ENCODE measurements at places on chromosomes 12 and 14.
A peak's percentile ranks its signal among the peaks of the same experiment; 100 is the strongest.

DNA sequence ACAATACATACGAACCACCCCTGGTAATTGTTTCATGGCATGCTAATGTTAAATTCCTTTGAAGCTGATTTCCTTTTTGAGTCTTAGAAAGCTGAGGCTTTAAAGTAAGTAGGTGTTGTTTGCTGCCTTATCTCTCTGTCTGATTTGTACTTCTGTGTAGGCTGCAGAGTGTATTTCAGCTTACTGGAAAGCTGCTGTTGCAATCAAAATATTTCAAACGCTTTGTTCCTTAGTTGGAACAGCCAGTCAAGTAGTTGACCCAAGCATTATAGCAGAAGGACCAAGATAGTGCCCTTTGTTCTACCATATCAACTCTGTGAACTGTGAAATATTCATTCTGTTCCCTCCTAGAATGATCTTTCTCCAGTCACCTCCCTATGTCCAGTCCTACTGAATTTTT lies 3.1 kb downstream of the PKP2 start:
- DNase-seq, result peak; percentile 35

DNA sequence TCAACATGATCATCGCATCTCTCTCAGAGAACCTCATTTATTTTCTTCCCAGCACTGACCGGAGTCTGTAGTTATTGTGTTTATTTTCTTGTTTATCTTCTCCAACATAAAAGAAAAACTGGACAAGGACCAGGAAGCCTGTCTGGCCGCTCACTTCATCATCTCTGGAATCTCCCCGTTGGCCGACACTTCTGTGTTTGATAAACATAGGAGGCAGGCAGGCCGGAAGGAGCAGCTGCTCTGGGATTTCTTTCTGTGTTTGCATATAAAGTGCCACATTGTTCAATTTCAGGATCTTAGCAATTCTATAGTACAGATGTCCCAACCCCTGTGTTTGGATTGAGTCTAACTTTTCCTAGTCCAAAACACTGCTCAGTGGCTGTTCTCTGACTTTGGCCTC lies 53.3 kb downstream of the ACACB start:
- no peak for DNase-seq

- no peak for DNase-seq
Observed at GRCh38 chr12:43711348-43711747, 47.2 kb downstream of the PUS7L start.

DNA sequence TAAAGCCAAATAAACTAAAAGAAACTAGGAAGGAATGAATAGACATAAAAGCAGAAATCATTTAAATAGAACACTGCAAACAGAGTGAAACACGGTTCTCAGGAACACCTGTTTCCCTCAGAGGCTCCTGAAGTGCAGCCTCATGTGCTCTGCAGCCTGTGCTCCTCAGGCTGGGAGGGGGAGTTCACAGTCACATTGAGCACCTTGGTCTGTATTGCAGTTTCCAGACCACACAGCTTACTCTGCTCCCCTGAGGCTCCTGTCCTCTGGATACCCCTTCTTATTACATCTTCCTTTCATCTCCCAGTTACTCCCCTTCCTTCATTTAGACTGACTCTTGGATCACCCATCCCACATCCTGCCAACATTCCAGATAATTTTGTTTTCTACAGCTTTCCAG lies 49.7 kb upstream of the DCD start:
- DNase-seq, result no peak

DNA sequence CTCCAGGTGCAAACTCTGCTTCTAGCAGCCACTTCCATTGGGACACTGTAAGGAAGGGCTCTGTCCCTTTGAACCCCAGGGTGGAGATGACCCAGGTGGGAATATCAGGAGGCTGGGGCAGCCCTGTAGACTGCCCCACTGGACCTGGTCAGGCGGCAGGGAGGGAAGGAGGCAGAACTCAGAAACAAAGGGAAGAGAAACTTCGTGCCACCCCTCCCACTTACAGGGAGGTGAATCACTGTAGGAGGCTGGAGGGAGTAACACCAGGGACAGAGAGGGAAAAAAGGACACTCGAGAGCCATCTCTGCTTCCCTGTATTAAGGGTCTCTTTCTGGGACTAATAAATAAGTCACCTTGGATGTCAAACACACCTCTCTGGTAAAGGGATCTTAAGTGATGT lies 37.4 kb downstream of the ISCA2 start:
- DNase-seq, result peak; percentile 50

DNA sequence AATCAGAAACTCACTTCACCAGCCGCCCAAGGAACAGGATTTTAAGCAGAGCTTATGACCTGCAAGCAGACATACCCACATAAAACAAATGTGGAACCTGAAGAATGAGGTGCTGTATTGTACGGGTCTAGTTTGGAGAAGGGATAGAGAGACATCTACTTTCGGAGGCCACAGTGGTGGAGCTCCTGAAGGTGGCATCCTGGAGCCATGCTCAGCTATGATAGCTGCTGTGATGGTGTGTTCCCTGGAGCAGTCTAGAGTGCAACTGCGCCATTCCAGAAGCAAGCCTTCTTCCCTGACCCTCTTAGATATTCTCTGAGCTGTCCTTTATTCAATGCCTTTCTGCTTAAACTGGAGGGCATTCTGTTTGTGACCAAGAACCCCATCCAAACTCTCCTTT lies 402.6 kb downstream of the FUT8 start:
- DNase-seq, result no peak

GRCh38 chr12:45547132-45547531 lies 182.4 kb upstream of the ARID2 start:
- no peak for DNase-seq

DNA sequence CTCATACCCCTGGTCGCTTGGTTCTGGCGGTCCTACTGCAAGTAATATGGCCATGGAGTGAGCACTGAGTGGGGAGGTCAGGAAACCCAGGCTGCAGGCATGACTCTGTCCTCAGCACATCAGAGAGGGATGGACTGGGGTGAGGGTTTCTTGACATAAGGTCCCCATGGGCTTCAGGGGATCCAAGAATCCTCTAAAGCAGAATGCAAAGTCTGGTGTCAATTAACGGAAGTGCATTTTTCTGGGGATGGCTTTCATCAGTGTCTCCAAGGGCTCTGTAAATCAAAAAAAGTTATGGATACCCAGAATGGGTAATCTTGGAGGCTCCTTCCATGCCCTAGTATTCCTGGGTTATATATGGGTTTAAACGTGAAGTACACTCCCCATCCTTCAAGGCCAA lies 3.7 kb downstream of the FIGNL2 start:
- DNase-seq, result no peak

GRCh38 chr12:70177631-70178030 lies 65.6 kb upstream of the CNOT2 start:
- DNase-seq, result no peak

GRCh38 chr12:53613821-53614220 lies 12.4 kb downstream of the ATF7 start:
- no peak for DNase-seq

DNA sequence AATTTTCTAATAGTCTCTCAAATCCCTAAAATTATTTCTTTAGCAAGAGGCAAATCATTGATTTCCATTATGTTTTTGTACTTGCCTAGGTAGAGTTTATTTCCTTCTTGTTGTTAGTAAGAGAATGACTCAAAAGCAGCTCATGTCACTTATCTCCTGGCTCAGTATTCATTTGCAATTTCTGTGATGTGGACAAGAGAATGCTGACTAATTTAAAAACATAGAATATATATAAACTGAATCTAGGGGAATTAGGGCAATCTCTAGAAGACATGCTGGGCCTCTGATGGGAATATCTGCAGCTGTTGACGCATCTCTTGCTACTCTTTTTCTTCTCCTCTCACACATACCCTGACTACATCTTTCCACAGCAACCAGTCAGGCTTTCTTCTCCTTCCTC lies 130.8 kb upstream of the PRKD1 start:
- DNase-seq, result no peak

GRCh38 chr12:24997970-24998582 lies 49.2 kb upstream of the BCAT1 start:
- DNase-seq, result peak; percentile 22

DNA sequence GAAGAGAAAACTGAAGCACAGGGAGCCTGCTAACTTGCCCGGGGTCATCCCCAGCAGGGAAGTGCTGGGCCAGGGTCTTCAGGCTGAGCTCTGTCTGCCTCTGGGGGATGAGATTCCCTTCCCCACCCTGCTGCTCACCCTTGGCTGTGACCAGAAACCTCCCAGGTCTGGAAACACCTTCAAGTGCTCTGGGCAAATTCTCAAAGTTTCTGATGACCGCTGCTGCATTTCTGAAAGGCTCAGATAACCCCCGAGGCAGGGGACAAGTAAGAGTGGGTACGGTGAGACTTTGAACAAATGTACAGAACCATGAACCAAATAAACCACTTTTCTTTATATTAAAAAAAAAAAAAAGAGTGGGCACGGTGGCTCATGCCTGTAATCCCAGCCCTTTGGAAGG lies 41.3 kb downstream of the LTBP2 start:
- DNase-seq, result no peak

DNA sequence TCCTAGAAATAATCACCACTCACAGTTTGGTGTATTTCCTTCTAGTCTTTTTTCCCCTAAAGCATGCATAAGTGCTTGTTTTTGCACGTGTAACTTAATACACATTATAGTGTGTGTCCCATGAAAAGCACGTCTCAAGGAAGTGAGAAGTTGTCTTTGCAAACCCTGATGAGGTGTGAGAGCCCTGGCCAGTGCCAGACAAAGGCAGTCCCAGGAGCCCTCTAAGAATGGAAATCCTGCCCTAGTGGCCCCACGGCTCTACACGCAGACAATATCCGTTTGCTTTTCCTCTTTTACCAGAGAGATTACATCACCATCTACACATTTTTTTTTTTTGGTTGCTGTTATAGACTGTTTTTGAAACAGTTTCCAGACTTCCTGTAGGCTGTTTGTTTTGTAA lies 85.5 kb upstream of the FZD10 start:
- no peak for DNase-seq

- no peak for DNase-seq
Observed at GRCh38 chr12:39443929-39444209, 949 bp upstream of the KIF21A start.

DNA sequence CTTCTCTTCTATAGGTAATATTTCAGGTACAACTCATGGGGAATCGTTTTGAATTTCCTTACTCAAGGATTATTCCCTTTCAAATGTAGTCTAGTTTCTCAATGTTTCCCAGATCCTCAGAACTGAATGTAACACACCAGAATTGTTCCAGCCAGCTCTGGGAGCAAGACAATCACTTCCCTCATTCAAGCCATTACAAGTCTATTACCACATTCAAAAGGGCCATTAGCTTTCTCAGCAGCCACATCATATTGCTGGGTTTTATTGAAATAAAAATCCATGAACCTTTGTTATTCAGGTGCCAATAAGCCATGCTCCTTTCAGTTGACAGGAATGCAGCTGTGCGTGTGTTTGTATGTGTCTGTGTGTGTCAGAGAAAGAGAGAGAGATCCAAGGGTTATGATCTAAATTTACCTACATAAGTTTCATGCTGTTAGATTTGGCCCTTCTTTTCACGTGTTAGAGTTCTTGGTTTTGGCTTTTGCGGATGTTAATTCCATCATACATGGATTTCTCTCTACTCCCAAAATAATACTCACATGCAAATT lies 357.7 kb downstream of the BCAT1 start:
- DNase-seq, result no peak

- DNase-seq, result no peak
Observed at GRCh38 chr14:24881116-24881893, 168.6 kb downstream of the STXBP6 start.

DNA sequence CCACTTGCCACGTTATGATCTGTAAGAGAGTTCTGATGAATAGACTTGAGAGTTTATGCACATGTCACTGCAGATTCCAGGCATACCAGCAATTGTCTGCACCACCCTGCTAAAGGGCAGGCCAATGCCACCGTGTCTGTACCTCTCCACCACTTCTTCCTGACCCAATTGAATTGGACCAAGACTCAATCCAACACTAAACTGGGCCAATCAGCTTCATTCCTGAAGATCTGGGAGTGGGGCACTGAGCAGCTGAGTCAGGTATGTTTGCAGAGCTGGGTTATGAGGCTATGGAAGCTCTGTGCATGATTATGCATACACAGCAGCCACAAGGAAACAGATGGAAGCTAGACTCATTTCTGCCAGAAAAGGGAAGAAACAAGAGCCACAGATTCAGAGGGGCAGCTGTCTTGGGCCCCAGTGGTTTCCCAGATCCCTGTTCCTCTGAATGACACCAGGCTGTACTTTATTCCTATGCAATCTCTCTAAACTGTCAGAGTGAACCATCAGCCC lies 28.0 kb downstream of the DAO start:
- peak; percentile 80 for DNase-seq

DNA sequence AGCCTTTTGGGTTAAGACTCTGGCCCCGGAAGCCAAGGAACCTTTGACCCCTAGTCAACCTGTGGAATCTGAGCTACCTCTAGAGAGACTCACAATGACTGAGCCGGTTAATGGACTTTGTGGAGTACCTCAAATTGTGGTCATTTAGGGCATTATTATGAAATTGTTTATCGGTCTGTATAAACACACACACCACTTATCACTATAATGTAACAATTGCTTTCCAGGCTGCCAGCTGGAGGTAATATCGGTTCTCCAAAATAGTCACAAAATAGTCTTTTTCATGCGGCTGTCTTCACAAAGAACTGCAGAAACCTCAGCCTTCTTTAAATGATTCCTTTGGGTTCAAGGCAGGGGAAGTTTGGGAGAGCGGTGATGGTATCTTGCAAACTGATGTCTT lies 144.2 kb downstream of the DACT1 start:
- no peak for DNase-seq

GRCh38 chr12:120711411-120711810 lies 1.2 kb downstream of the UNC119B start:
- no peak for DNase-seq

DNA sequence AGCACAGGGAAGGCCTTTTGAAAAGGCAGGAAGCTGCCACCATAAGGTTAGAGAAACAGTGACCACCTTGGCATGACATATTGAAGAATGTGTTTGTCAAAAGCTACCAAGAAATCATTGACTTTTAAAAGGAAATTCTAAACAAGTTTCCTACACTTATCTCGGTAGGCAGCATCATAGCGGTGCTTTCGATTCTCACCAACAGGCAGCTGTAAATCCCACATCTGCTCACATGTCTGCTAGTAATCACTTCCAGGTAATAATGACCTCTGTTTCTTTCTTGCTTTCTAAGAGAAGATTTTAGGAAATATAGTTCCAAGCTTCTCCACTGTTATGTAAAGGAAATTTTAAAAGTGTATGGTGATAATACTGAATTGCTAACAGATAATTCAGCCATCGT lies 821.1 kb upstream of the FOXG1 start:
- no peak for DNase-seq

DNA sequence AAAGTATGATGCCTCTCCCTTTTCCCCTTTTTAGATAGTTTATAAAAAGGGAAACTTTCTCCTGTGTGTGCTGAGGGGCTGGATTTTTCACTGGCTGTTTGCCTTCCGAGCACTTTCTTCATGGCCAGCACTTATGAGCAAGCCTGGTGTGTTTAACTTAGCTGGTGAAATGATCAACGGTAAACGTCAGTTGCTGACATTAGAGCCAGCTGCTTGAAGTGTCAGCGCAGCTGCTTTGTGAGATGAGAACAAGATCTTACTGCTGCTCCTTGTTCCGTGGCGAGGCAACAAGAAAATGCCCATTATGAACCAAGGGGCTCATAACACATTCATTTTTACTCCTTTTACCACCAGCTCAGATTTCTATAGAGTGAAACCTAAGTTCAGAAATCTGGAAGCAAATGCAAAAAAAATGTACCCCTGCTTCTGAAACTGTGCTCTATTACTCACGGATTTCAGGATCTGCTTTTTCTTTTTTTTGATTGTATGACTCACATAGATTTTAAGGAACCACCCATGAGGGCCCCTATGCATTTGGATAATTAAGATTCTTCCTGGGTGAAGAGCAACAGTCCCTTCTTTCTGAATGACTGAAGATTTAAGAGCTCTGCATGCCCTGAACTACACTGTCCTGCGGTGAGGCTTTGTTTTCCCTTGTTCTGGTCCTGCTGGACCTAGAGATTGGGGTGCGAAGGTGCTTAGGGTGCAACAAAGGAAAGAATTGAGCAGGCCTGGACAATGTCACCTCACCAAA lies 74.3 kb upstream of the CPM start:
- DNase-seq, result peak; percentile 77

All from suppressor macrophage treated with lipopolysaccharide for 1 hour (primary cell).